Activated CD4-positive, alpha-beta T cell treated with anti-CD3 and anti-CD28 coated beads for 24 hours (primary cell): ENCODE measurements at places on chromosomes 5 and 9.

GRCh38 chr5:113735751-113736150 lies 222.3 kb downstream of the YTHDC2 start:
- no peak for DNase-seq

GRCh38 chr9:8860086-8860485 lies 1060.5 kb upstream of the DMAC1 start:
- no peak for DNase-seq

DNA sequence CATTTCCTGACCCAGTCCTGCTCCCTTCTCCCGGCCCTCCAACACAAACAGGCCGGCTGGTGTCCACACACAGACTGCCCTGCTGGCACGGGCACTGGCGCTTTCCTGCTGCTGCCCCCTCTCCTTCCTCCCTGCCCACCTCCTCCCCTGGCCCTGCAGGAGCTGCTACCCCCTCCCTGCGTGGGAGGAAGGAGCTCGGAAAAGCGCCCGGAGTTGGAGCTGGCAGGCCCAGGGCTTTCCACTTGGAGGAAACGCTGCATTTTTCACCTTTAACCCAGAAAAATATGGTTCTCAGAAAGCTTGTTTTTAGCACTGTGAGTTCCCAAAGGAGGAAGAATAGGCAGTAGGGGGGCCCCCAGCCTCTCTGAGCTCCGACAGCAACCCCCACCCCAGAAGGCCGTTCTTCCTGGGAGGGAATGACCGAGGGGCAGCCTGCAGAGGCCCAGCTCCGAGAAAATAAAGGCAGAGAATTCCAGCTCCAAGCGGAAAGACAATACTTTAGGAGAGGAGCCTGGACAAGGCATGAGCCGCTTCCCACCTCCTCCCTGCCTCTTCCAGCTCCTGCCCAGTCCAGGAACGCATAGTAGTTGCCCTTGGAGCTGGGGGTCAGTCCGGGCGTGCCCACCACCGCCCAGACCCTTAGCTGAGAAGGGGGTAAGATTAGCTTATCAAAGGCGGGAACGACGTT lies 88.9 kb downstream of the LIFR start:
- no peak for DNase-seq

DNA sequence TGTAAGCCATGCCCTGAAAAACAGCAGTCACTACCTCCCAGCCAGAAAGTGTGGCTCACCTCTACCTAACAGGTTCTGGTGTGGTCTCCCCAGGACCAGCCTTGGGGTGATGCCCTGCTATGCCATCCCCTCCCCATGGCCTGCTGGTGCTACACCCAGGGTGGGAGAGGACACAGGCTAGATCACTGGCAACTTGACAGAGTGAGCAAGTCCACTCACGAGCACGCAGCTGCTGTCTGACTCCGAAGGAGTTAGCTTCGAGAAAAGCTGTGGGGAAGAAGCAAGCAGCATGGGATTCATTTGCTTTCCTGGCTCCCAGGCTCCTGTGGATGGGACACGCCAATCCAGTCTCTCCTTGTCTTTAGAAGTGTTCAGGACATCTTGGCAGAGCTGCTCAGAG lies 102.2 kb downstream of the COL5A1 start:
- no peak for DNase-seq

- DNase-seq: no peak
These were observed 55.8 kb upstream of the ARRDC3 start for GRCh38 chr5:91438871-91439270.

DNA sequence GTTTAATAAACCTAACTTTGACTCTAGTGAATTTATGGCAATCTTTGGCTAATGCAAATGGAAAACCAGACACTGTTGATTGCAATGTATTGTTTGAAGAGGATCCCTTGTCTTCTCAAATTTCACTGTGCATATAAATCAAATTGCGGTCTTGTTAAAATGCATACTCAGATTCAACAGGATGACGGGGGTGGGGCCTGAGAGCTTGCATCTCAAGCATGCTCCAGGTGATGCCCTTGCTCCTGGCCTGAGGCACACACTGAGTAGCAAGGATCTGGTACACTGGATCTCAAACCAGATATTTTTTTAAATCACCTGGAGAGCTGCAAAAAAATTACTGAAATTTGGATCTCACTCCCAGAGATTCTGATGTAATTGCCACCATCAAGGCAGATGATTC lies 463.7 kb downstream of the DNAH5 start:
- no peak for DNase-seq

GRCh38 chr9:74973714-74974113 lies 21.0 kb upstream of the C9orf40 start:
- no peak for DNase-seq

GRCh38 chr5:54885636-54886035 lies 99.8 kb downstream of the ESM1 start:
- DNase-seq: no peak

DNA sequence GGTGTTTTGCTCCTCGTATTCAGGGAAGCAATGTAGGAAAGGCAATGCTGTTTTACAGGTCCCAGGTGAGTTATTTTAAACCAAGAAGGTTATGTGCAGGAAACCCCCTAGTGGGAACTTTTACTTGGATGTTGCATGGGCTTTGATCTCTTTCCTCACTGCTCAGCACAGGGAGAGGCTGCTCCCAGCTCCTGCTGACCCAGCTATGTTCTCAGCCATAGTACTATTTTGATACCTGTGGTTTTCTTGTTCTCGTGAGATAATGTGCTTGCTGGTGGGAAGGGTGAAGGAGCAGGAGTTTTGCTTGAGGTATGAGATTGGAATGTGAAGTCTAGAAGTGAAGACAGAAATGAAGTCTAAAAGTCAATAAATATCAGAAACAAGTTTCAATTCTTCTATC lies 265.6 kb upstream of the FBXL7 start:
- no peak for DNase-seq

DNA sequence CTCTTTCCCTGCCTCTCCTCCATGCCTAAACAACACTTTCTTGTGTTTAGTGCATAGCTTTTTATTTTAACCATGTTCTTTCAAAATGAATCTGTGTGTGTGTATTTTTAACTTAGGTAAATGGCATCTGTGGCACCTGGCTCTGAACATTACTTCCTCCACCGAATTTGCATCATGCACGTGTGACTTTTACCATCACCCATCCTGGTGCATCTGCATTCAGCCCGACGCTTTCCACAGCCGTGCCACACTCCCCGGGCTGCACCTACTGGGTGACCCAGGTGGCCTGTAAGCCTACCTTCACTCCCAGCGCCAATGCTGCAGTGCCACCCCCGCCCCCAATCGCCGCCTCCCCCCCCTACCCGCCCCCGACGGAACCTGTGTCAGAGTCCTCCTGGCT lies 12.7 kb upstream of the FCN1 start:
- no peak for DNase-seq

GRCh38 chr9:676780-677438 lies 164.6 kb upstream of the DMRT1 start:
- no peak for DNase-seq

DNA sequence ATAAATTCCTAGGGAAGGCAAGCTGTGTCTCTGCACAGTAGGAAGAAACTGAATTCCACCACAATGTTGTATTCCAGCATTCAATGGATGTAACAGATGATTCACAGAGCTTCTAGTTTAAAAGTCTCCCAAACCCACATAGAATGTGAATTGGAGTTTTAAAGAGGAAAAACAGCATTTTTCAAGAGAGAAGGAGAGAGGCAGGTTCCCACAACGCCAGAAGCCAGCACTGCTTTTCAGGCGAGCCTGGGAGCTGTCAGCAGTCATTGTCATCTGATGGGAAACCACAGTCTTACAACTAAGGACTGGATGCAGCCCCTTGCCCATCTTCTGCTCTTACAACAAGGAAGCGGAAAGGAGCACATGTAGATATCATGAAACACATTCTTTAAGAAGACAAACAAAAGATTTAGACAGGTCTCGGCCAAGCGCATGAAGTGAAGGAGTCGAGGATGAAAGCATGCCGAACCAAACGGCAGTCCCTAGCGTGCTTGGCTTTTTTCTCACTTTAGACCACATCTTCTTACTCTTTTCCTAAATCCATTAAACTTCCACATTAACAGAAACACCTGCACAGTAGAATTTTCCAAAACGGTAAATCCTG lies 638 bp downstream of the DIRAS2 start:
- no peak for DNase-seq

DNA sequence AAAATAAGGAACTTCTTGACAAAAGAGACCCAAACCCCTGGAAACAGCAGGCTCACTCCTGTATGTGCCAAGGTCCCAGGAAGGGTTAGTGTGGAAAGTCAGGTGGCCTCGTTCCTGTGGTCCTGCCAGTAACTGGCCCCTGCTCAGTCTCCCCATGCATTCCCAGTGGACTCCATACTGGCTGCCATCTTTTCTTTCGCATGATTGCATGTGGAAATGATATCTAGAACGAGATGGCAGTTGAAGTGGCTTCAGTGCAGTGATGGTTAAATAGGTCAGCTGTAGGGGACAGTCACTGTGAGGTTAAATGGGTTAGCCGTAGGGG lies 30.4 kb downstream of the AHRR start:
- DNase-seq: no peak

GRCh38 chr5:150758203-150758530 lies 650 bp downstream of the DCTN4 start:
- DNase-seq: no peak

DNA sequence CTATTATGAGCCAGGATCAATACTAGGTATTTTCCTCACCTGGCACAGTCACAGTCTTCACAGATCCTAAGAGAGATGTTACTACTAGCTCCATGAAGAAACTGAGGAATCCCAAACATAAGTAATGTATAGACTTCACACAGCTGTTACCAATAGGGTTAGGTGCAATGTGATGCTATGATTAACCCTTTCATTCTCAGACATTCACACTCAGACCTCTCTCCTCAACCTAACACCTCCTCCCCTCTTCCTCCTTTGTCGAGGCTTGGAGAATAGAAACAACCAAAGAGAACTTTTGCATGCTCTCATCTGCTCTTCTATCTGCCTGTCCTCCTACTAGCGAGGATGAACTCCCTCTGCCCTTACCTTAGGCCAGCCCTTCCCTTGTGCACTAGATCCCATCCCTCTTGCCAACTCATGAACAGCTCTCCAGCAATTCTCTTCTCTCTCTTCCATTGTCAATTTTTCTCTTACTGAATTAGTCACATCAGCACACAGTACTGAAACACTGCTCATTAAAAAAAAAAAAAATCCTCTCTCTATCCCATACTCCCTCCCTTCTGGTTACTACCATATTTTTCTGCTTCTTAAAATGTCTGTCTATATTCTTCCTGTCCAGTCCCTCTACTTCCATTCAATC lies 47.7 kb downstream of the MAPKAP1 start:
- no peak for DNase-seq

GRCh38 chr9:108978205-108978604 lies 35.1 kb downstream of the CTNNAL1 start:
- DNase-seq: no peak

GRCh38 chr9:94907264-94907936 lies 180.9 kb downstream of the AOPEP start:
- DNase-seq: no peak

DNA sequence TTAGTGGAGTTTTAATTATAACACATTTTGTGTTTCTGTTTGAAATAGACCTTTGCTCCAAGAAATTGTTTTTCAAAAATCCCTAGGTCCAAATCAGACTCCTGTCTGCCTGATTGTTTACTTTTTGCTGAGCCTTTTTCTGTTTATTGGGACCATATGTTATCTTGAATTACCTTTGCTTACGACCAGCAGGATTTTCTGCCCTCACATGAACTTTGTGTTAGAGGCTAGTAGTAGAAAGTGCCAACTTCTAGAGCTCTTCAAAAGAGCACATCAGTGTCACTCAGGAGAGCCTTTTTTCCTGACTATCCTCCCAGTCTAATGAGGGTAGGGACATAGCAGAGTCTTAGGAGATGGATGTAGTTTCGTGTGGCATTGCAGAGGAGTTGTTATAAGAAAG lies 10.2 kb downstream of the RECK start:
- DNase-seq: no peak

DNA sequence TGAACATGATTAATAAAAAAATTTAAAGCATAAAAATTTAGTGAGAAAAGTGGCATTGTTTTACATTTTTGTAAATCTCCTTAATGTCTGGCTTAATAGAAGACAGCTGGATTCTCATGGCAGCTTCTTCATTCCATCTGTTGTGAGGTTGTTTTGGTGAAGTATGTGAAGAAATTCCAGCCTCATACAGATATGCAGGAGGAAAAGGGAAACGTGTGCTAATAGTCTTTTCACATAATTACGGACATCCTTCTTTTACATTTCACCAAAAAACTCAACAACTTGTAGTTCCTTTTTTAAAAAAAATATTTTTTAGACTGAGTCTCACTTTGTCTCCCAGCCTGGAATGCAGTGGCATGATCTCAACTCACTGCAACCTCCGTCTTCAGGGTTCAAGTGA lies 46.9 kb downstream of the HACD4 start:
- no peak for DNase-seq

DNA sequence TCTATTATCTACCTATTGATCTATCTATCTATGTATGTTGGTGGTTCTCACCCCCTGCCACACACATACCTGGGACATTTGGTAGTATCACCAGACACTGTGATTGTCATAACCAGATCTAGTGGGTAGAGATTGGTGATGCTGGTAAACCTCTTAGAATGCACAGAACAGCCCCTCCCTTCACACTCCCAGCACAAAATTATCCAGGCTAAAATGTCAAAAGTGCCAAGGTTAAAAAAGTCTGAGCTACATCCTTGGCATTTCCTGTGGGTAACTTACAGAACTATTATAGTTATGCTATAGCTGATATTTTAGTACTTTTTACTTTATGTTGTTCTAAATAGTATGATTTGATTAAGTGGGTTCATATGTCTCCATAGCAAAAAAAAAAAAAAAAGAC lies 151.0 kb downstream of the FER start:
- DNase-seq: no peak
